ENCODE measurements at places on chromosomes 4 and X. TPM values are rescaled to one million over a fixed set of nuclear protein-coding genes. Genes with fewer than 3 reads are reported as not detected.

- no peaks in the 10 kb centered on the region for H3K36me3 ChIP-seq
- H3K27me3 ChIP-seq = no peaks in the 10 kb centered on the region
- DNase-seq = no peak
- H3K4me3 ChIP-seq = no peak overlapping the region
These were observed 112.1 kb downstream of the CPZ start for GRCh38 chr4:8704632-8705031.

GRCh38 chrX:118249146-118249545, 96.8 kb upstream of the WDR44 start:
- no peak overlapping the region for H3K4me3 ChIP-seq
- H3K27me3 ChIP-seq = no peaks in the 10 kb centered on the region
- no peaks in the 10 kb centered on the region for H3K36me3 ChIP-seq
- no peak overlapping the region for H3K27ac ChIP-seq

GRCh38 chr4:146302822-146303221, 88.5 kb downstream of the REELD1 start:
- no peak overlapping the region for H3K27ac ChIP-seq
- H3K4me1 ChIP-seq = no peaks in the 10 kb centered on the region
- peaks cover 6% of the 10 kb centered on the region for H3K36me3 ChIP-seq
- DNase-seq = no peak
- no peaks in the 10 kb centered on the region for H3K27me3 ChIP-seq

TLR1 gene
- 1.9 TPM for total RNA-seq

DNA sequence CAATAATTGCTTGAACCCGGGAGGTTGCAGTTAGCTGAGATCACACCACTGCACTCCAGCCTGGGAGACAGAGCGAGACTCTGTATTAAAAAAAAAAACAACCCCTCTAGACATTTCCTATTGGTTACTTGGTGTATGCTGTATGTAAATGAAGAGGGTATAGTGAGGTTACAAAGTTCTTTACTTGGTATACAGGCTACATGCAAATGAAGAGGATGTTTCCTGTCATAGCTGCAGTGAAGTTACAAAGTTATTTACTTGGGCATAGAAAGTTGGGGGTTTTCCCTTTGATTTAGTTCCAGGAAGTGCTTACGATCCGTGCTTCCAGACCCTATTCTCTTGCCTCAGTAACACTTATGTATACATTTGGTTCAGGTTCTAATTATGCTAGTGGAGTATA, 38.4 kb upstream of the CLNK start:
- DNase-seq = no peak
- H3K4me3 ChIP-seq = no peak overlapping the region
- H3K36me3 ChIP-seq = no peaks in the 10 kb centered on the region
- peaks cover 3% of the 10 kb centered on the region for H3K27me3 ChIP-seq

HMX1 gene
- not detected for total RNA-seq

DNA sequence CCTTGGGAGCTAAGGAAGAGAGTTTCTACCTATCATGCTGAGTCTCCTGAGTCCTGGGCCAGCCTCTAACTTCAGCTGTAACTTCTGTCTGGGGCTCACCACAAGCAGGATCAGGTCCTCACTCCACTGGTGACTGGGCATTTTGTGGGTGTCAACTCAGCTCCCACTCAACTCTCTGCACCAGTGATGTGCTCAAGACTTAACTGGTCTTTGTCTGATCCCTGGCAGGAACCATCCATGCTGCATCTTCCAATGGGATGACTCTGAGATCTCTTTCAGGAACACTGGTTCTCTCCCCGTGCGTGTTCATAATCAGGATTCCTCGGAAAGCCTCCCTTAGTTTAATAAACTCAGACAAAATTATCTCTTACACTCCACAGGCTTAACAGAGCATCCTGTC, 82.3 kb downstream of the COMMD8 start:
- no peaks in the 10 kb centered on the region for H3K4me1 ChIP-seq
- peaks cover 2% of the 10 kb centered on the region for H3K27me3 ChIP-seq
- no peak overlapping the region for H3K4me3 ChIP-seq
- no peak overlapping the region for H3K27ac ChIP-seq
- H3K36me3 ChIP-seq = no peaks in the 10 kb centered on the region
- no peak for DNase-seq

ACE2 gene
- not detected for total RNA-seq

DNA sequence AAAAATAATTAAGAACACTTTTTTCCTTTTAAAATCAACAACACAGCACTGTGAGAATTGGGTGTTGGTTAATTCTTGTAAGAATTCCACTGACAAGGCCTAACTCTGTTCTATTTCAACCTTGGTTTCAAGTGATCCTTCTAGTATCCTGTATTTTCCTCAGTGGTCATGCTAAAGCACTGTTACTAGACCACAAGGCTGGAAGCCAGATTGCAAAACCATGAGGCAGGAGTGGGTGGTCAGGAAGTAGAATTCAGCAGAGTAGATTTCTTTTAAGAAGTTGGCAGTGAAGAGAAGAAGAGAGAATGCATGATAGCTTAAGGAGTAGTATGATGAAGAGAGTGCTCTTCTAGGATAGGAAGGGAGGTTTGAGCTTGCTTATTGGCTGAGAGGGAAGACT, 71.6 kb upstream of the LEF1 start:
- no peak overlapping the region for H3K4me3 ChIP-seq
- no peak overlapping the region for H3K27ac ChIP-seq
- no peaks in the 10 kb centered on the region for H3K27me3 ChIP-seq
- H3K4me1 ChIP-seq = peaks cover 7% of the 10 kb centered on the region
- DNase-seq = no peak

MTNR1A gene
- not detected for total RNA-seq

TMEM156 gene
- 11.7 TPM for total RNA-seq

DNA sequence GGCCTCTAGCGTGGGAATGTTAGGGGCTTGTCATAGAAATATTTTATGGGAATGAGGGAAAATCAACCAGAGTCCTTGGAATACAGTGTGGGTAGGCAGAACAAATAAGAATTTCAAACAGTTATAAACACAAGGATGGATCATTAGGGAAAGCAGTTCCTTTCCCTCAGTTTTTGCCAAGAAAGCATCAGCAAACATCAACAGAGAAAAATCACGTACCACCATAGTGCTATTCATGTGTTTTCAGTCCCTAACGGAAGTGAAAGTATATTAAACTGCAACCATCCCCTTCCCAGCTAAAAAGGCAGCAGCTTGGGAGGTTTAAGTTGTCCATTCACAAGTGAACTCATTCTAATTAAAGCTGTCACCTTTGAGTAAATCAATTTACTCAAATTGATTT, 334.4 kb upstream of the PCDH18 start:
- no peak overlapping the region for H3K27ac ChIP-seq
- H3K36me3 ChIP-seq = no peaks in the 10 kb centered on the region
- no peak overlapping the region for H3K4me3 ChIP-seq
- no peaks in the 10 kb centered on the region for H3K27me3 ChIP-seq
